AML-193 (cell line): ENCODE measurements at places on chromosomes 7 and 10.

DNA sequence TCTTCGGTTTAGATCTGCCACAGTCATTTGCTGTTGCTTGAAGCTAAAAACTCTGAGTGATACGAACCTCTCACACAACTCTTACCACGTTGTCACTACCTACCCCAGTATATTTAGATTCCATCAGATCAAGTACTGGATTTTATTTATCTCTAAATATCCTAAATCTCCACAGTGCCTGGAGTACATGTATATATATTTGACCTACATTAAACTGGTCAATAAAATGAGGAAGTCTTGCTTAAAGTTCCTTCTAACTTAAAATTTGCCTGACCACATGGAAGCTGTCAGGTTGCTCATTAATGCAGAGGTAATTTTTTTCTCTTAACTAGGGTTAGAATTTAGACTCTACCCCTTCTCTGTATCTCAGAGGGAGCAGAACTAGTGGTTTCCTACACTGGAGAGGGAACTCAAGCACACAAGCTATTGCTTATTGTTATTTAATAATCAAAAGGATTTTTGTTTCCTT lies 3.1 kb upstream of the MACC1 start:
- DNase-seq = peak; percentile 60

DNA sequence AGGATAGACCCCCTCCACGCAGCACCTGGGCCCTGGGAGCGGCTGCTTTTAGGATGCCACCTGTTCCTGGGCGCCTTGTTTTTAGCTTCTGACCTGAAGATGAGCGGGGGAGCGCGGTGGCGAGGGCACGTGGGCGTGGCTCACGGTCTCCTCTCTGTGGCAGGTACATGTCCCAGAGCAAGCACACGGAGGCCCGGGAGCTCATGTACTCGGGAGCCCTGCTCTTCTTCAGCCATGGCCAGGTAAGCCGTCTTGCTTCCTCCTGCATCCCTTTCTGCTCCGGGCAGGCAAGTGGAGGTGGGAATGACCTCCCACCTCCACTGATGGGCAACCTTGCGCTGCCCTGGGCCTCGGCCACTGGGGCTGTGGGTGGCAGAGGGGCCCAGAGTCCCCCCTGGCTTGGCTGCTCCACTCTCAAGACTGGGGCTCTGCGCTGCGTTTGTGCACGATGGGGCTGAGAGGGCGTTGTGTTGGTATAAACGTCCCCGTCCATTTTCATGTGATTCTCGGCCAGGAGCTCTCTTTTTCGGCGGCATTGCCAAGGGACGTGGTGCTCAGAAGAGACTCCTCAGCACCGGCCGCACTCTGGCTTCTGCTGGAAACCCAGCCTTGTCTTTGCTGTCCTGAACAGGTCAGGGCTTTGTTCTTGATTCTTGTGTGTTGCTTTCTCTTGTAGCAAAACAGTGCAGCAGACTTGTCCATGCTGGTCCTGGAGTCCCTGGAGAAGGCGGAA lies 9.7 kb downstream of the GET4 start:
- no peak for DNase-seq

- DNase-seq = no peak
Observed at GRCh38 chr10:132064771-132065437, 842 bp upstream of the JAKMIP3 start.

- DNase-seq = no peak
Observed at GRCh38 chr10:125029584-125030242, 87.8 kb downstream of the ZRANB1 start.

DNA sequence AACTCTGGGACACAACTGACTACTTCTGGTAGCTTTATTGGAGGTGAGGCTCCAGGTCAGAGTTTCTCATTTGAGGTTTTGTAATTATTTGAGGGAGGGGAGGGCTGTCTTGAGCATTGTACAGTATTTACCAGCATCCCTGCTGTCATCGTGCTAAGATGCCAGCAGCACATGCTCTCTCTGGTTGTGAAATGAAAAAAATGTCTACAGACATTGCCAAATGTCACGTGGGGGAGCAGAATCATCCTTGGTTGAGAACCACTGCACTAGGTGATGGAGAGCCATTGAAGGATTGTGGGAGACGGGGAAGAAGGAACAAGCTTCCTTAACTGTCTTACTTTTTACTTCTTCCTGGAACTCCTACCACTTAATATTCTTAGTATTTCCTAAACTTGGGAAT lies 5.0 kb downstream of the SEPTIN7 start:
- DNase-seq = no peak

DNA sequence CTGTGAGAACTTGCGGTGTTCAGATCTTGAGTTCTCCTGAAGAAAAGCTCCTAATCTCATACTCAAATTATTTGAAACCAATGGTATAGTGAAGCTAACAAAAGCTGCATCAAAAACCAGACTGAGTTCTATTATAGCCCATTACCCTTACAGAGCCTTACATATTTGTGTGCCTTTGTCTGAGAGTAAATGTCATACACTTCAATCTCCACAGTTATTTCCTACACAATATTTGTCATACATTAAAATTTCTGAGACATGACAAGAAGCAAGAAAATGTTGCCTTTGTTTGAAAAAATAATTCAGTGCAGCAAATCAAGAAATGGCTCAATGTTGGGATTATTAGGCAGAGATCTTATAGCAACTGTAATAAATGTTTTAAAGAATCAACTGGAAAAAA lies 776.1 kb upstream of the MBL2 start:
- DNase-seq = no peak

DNA sequence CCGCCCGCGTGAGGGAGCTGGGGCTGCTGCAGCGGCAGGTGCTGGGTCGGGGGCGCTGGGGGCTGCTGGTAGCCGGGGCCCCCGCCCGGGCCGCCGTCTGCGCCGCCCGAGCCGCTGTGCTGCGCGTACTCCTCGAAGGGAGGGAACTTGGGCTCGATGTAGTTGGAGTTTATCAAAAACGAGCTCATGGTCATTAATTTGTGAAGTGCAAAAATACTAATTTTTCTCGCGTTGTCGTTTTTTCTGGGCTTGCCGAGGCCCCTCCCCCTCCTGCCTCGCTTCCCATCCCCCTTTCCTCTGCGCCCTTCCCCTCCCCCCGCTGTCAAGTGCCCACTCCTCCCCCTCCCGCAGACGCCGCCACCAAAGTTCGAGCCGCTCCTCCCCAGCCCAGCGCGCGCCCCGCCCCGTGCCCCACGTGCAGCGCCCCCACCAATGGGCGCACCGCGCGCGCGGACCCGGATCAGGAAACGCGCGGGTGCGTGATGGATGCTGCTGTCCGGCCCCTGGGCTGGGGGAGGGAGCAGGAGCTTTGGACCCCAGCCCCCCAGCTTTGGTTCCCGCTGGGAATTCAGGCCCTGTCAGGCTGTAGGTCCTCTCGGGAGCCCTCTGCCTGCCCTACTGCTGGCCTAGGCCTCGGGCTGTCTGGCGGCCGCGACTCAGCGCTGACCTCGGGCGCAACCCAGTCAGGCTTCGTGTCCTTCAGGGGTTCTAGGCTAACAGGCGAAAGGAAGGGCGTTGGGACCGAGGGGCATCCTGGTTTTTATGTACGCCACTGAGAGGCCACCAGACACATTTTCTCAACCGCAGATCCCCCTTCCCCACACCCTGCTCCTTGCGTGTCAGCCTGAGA lies at the start of gene HOXA4:
TSS of gene HOXA4 (minus strand) at position 218 of the 850 bp plus-strand sequence. CDS start at position 194, 24 bp downstream.
- DNase-seq = no peak

DNA sequence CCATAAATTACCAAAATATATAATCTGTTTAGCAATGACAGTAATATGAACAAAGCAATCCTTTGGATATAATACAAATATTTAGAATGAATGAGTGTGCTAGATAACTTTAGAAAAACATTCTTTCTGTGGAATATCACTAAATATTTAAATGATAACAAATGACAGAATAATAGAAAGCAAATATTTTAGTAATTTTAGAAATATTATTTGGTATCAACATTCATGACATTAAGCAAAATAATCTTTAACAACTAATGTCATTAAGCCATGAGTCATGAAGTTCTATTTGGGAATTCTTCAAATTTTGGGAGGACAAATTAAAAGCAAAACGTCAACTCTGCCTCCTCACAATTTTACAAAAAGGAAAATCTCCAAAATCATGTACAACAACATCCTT lies 844.8 kb upstream of the LRRN3 start:
- DNase-seq = no peak

- DNase-seq = no peak
Observed at GRCh38 chr7:151086802-151087244, 548 bp downstream of the AGAP3 start.

DNA sequence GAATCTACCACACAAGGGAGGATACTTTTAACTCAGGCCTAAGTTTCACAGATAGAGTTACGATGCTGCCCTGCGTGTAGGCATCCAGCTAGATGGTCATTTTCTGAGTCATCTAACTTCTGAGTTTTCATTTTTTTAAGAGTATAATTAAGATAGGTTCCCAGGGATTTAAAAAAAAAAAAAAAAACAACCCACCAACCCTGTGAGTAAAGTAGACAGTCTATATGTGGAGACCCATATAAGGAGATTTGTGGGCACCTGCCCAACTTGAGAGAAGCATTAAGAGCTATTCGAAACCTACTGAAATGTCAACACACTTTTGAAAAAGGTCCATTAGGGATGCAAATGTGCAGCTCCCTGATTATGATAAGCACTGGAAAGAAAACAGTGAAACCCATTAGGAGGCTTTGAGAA lies 257.3 kb downstream of the TRIL start:
- no peak for DNase-seq

DNA sequence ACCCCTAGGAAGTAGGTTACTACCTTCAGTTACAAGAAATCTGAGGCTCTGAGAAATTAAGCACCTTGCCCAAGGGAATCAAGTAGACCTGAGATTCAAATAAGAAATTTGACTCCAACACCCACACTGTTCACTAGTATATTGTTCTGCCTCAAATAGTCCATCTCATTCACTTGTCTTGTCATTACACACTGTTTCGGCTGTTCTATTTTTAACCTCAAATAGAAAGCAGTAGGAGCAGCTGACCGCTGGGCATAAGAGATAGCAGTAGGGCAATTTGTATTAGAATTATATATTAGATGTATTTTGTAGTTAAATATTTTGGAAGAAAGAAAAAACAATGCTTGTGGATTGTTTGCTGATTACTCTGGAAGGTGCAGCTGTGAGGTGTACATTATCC lies 185.1 kb downstream of the INHBA start:
- no peak for DNase-seq

GRCh38 chr7:99143853-99144672 lies at the start of gene SMURF1:
Gene SMURF1 (minus strand): TSS chr7:99144108. CDS start chr7:99143780, 328 bp downstream.
- DNase-seq = peak; percentile 49

DNA sequence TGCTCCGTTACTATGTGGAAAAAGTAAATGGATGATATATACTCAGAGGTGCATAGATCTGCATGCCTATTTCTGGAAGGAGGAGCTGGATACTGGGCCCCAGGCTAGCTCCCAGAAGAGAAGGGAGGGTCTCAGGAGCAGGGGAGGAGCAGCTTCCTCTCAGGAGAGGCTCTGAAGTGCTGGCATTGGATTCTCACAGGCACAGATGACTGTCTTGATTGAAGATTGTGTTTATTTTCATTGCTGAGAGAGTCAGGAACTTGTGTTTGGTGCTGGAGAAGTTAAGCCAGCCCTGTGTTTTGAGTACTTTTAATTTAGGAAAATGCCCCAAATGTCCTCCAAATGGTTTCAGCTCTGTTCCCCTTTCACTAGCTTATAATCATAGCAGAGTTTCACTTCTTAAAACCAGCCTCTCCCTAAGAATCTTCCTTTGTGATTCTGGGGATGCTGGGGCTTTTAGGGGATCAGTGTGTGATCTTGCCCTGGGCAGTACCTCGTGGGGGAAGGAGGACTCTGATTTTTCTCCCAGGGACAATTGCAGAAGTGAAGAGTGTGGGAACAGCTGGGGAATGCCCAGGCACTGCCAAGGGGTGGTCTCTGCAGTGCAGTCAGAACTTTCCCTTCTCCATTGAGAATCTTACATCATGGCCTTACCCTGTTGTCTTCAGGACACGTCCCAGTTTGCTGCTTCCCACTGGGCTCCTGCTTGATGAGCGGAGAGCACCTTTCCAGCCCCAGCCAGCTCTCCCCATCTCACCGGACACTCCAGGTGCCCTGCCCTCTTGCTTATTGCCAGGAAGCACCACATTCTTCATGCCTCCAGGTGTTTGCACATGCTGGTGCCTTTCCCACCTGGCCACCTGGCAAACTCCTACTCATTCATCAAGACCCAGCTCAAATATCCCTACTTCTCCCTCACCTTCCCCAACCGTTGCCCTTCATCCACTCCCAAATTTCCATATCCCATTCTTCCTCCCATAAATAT lies 102.8 kb downstream of the ARHGAP22 start:
- no peak for DNase-seq

DNA sequence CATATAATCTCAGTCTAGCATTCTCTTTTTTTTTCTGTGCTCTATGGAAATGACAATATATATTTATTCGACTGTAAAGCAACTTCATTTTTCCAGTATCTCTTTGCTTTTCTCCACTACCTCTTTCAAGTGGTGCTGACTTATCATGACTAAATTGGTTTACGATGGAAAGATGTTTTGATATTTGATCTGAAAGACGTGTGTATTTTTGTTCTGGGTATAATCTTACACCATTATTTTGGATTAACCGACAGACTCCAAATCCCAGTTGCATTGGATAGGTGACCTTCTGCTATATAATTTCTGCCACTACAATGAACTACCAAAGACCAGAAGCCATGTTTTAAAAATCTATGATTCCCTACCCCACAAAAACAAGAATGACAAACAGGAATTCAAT lies 380.5 kb upstream of the NFE2L3 start:
- DNase-seq = no peak

GRCh38 chr7:45574669-45575500 lies 717 bp downstream of the ADCY1 start:
- no peak for DNase-seq

DNA sequence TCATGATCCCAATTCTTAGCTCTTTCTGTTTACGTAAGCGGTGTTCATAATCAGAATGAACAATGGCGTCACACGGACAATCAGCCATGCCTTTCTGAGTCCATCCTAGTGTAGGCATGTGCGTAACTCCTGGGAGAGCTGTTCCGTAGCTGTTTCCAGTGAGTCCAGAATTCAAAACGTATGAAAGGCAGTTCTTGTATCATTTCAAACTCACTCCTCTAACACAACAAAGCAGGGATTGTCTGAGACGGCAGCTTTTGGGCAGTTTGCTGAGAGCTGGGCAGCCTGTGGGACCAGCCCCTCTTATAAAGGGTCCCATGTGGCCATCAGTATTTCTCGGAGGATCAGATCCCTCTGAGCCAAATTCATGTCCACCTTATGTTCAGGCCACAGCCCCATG lies 43.4 kb downstream of the PSPH start:
- no peak for DNase-seq

- DNase-seq = no peak
Observed at GRCh38 chr7:122018032-122018431, 126.0 kb downstream of the AASS start.

DNA sequence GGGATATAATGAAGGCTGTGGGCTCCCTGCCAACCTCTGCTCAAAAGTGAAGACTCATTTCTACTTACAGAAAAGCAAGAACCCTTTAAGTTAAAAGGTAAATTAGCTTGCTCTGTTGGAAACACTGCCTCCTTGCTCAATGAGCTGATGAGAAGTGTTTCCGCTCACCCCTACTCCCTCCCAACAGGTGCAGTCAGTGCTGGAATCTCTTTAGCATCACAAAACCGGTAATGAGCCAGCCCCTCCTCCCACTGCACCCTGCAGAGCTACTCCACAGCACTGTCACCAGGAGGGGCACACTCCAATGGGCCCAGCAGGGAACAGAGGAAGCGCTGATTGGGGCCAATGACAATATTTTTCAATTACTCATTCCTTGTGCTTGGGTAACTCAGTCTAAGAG lies 262.5 kb downstream of the TCERG1L start:
- no peak for DNase-seq

GRCh38 chr10:85665681-85666080 lies 700.9 kb downstream of the GRID1 start:
- DNase-seq = no peak
